ENCODE measurements at places on chromosomes 11 and 22.

GRCh38 chr11:103315248-103315647, 206.0 kb downstream of the DYNC2H1 start:
- no peak for DNase-seq

DNA sequence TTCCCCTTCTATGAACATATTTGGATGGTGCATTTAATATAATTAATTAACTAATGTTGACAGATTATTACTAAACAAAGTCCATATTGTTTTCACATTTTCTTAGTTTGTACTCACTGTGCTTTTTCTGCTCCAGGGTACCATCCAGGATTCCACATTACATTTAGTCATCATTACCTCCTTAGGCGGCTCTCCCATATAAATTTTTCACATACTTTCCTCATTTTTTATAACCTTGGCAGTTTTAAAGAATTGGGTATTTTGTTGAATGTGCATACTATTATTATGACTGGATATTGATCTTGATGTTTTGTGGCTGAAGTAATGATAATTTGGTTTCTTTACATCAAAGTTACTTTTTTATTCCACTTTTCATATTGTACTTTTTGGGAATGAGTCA, 755.6 kb upstream of the ANO3 start:
- DNase-seq, result no peak

DNA sequence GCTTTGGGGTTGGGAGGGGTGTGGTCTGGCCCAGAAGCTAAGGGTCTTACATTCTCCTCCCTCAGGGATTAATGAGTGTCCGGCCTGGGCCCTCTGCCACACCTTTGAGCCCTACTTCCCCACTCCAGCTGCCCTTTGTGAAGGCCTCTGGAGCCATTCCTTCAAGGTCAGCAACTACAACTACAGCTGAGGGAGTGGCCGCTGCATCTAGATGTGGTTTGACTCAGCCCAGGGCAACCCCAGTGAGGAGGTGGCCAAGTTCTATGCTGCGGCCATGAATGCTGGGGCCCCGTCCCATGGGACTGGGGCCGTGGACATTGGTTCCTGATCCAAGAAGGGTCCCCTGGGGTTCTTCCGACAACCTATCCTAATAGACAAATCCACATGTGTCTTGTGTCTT, 14.3 kb upstream of the FOLR1 start:
- DNase-seq, result no peak

DNA sequence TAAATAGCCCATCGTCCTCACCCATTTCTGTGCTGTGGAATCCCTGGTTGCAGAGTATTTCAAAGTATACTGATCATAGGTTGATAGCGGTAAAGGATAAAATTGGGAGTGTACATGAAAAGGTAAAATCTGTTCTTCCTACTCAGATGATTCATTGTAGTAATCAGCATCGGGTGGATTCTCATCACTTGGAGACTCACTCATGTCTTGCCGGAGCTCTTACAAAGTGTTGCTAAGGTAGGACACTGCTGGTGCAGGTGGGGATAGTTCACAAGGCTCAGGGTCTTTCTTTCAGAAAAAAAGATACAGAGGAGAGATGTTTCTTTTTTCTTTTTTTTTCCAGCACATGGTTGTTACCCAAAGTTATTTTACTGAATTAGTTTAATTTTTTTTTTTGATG, 84.8 kb downstream of the MTNR1B start:
- DNase-seq, result no peak

GRCh38 chr22:38314933-38315822, 2.1 kb downstream of the CSNK1E start:
- peak; percentile 25 for DNase-seq

GRCh38 chr11:11472106-11472505, 119.1 kb upstream of the CSNK2A3 start:
- no peak for DNase-seq

- no peak for DNase-seq
These were observed 87.2 kb upstream of the CADM1 start for GRCh38 chr11:115591380-115591779.

DNA sequence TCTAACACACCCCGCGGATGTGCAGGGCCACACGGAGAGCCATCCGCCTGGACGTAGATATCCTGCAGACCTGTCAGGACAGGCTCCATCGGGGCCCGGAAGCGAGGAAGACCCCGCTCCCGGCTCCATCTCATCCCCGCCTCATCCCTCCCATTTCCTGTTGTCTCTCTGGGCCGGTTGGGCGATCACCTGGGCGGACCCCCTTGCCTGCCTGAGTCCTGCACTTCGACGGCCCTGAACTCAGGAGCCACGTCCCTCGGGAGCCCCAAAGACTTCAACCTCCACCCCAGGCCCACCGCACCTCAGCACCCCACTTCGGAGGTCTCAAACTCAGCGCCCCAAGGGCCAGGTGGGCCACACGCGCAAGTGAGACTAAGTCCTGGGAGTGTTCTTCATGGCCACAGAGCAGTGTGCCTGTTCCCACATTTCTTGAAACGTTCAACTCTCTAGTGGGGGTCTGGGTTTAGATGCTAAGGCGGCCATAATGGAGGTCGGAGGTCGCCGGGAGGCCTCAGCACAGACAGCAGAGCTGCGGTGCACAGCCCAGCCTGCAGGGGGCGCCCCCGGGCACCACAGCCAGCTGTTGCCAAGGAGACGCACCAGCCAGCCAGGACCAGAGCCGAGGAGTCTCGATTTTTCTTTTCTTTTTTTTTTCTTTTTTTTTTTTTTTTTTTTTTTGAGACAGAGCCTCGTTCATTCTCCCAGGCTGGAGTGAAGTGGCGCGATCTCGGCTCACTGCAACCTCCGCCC, 26.0 kb upstream of the FADD start:
- peak; percentile 86 for DNase-seq

DNA sequence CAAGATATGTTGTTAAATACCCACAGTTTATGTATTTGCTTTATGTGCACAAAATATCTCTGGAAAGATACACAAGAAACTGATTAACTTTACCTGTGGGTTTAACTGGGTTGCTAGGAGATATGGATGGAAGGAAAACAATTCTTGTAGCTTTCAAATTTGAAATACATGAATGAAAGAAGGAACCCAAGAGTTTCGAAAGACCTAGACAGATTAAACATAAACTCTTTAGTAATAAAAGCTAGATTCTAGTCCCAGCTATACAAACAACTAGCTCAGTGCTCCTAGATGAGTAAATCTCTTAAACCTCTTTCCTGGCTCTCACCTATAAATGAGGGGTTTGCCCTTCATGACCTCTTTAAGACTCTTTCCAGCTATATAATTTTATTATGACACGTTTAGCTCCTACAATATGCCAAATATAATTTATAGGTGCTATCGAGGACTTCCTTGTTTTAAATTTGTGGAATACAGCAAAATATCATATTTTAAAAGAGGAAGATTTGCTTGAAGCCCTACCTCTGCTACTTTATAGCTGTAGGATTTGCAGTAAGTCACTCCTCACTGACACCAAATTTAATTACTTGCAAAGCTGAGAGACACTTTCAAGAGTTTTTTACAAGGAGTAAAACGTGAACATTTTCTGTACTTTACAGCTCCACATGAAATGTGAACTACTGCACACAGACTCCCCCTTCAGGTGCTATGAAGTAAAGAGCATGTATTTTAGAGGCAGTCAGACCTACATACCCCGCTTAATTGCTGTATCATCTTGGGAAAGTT, 50.7 kb downstream of the RRAS2 start:
- DNase-seq, result no peak

- DNase-seq, result peak; percentile 31
These were observed 189.0 kb downstream of the DDX10 start for GRCh38 chr11:108853864-108854263.

- DNase-seq, result no peak
These were observed 106.1 kb downstream of the GGTLC2 start for GRCh38 chr22:22750335-22751042.

- peak; percentile 76 for DNase-seq
These were observed at the start of gene DNAJB13 for GRCh38 chr11:73950869-73951710. DNAJB13 (plus strand) TSS chr11:73951026; CDS start chr11:73951070, 44 bp downstream.

DNA sequence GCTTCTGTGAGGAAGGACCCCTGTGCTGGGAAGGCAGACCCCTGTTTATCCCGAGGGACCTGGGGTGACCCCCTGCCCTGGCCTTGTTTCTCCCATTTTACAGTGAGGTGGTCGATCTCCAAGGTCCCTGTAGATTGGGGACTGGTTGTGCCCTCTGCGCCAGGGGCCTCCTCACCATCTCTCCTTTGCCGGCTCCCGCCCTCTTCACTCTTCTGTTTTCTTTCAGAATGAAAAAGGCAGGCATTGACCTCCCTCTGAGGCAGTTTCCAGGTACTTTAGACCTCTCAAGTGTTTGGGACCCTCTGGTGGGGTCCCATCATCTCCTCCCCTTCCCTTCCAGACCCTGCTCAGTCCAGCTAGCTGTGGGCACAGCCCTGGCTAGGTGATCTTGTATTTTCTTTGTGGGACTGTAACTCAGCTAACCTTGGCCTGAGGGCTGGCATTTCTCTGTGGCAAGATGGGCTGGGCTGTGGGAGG, 1.5 kb downstream of the SERPINH1 start:
- DNase-seq, result no peak

GRCh38 chr11:112113539-112114457, 27.1 kb downstream of the SDHD start:
- DNase-seq, result peak; percentile 20

GRCh38 chr22:48700180-48700565, 1127.5 kb downstream of the BRD1 start:
- DNase-seq, result no peak

- no peak for DNase-seq
These were observed 109.3 kb upstream of the BMAL1 start for GRCh38 chr11:13168271-13168670.

- no peak for DNase-seq
These were observed 175.2 kb downstream of the SBF2 start for GRCh38 chr11:10118865-10119264.

- DNase-seq, result no peak
These were observed 437.3 kb upstream of the CADM1 start for GRCh38 chr11:115941481-115941993.

- DNase-seq, result no peak
These were observed 34.8 kb downstream of the NEU3 start for GRCh38 chr11:75023446-75024067.

DNA sequence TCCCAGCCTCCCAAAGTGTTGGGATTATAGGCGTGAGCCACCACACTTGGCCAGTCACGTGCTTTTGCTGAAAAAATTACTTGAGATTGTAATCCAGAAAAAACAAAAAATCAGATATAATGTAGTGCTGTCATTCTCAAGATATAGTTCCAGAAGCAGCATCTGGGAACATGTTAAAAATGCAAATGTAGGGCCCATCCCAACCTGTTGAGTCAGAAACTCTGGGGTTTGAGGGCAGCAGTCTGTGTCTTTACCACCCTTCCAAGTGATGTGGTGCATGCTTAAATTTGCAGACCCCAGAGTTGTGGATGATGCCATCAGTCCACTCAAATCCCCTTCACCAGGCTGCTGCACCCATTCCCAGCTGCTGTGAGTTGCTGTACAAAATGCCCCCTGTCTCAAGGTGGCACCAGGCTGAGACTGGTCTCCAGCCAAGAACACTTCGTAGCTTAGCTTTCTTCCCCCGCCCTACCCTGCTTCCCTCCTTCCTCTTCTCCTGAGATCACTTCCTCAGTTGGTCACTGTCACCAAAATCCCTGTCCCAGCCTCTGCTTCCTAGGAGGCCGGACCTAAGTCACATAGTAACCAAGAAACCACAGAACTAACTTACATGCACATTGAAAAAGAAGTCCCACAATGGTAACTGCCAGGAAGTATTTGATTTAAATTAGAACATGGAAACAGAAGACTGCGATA, 18.2 kb upstream of the ARRB1 start:
- DNase-seq, result no peak

- DNase-seq, result no peak
These were observed 14.1 kb upstream of the PGM2L1 start for GRCh38 chr11:74412321-74412720.

DNA sequence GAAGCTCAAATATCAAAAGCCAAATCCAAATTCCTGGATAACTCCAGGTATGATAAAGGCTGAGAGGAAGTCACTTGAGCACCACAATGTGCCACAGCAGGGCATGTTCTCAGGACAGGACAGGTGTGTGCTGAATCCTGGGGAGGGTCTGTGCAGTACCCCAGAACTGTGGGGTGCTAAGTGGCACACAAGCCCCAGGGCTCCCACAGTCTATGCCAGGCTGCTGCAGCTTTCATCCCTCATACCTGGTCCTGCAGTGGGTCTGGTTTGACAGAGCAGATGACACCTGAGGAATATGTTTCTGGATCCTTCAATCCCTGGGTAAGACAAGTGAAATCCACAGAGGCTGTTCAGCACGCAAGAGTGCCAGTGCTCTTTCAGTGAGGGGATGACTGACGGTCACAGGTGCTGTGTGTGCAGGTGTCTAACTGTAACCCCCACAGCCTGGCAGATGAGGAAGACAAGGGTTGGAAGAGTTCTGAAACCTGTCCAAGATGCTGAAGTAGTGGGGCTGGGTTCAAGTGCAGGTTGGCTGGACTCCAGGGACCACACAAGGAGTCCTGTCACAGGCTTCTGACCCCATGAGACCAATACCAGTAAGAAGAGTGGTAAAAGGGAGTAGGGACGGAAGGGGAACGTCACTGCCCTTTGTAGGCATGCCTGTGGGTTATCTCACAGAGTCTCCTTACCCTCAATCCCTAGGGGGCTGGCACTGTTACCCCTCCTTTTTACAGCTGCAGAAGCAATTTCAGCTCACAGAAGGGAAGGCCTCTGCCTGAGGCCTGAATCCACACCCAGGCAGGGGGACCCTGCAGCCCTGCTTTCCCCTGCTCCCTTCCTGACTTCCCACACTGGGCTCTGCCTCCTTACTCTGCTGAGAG, 14.1 kb downstream of the SERPIND1 start:
- no peak for DNase-seq

DNA sequence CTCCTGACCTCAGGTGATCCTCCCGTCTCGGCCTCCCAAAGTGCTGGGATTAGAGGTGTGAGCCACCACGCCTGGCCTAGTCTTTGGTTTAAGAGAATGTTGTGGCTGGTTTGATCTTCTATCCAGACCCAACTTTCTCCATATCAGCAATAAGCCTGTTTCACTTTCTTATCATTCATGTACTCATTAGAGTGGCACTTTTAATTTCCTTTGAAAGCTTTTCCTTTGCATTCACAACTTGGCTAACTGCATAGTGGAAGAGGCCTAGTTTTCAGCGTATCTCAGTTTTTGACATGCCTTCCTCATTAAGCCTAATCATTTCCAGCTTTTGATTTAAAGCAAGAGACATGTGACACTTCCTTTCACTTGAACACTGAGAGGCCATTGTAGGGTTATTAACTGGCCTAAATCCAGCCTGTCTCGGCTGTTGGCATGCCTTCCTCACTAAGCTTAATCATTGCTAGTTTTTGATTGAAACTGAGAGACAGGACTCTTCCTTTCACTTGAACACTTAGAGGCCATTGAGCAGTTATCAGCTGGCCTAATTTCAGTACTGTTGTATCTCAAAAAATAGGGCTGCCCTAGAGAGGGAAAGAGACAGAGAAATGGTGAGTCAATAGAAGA, 13.1 kb upstream of the RPL3 start:
- no peak for DNase-seq

- DNase-seq, result no peak
These were observed 28.9 kb downstream of the CREB3L1 start for GRCh38 chr11:46306296-46306853.

DNA sequence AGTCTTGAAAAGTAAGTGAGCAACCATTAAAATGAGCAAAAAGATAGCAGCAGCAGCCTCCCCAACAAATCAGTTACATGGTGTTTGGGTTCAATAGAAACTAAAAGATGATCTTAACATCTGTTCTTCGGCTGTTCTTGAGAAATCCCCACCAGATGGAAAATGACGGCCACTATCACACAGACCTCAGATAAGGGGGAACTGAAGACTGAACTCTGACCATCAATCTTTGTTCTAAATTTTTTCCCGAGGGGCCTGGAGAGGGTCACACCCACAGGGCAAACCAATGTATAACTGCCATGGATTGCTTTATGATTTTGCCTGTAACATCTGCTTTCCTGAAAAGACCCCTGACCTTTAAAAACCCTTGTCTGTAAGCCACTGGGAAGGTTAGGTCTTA, 624.8 kb upstream of the KIRREL3 start:
- no peak for DNase-seq

Data from ELF-1 (cell line).